HepG2 (cell line): ENCODE measurements at places on chromosomes 6 and 20. TPM values are rescaled to one million over a fixed set of nuclear protein-coding genes. Genes with fewer than 3 reads are reported as not detected.

DNA sequence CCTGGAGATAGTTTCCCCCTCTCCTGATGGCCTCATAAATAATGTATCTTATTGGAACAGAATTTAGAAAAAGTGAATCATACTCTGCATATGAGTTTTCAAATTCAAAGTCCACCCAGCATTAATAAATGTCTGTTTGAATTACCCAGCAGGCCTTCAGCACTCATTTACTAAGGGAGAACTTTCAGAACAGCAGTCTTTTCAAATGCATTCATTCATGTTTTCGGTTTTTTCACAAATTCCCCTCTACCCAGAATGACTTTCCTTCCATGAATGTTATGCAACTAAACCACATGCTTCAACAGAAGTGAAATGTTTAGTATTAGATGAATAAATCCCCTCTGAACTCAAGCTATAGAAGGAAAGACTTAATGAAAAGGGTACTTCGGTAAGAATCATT, 92.4 kb downstream of the RTN4IP1 start:
- no peak for DNase-seq

GRCh38 chr6:41455818-41456217, 90.4 kb upstream of the FOXP4 start:
- DNase-seq = no peak

DNA sequence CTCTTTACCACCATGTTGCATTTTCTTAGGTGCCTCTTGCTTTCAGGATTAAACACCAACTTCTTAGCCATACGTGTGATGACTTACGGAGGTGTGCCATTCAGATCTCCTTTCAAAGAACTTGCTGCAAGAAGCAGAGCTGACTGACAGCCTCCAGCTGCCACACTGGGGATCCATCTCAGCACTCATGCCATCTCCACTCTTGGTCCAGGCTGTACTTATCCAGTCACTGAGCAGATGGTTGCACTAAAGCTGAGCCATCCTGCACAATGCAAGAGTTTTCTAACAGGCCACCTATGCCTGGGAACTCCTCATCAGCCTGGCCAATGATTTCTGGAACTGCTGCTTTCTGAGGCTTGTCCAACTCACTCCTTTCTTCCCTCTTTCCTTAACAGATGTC, 31.4 kb upstream of the KIF6 start:
- DNase-seq = no peak

The LIME1 gene
- total RNA-seq = 51.5 and 61.5 TPM in 2 replicates

The TRIM38 gene
- 2.5 and 3.6 TPM in 2 replicates for total RNA-seq
